ENCODE measurements at places on chromosomes 13 and 19.

- no peak for DNase-seq
Measured at GRCh38 chr19:50897191-50897607, 14.0 kb downstream of the KLK4 start.

DNA sequence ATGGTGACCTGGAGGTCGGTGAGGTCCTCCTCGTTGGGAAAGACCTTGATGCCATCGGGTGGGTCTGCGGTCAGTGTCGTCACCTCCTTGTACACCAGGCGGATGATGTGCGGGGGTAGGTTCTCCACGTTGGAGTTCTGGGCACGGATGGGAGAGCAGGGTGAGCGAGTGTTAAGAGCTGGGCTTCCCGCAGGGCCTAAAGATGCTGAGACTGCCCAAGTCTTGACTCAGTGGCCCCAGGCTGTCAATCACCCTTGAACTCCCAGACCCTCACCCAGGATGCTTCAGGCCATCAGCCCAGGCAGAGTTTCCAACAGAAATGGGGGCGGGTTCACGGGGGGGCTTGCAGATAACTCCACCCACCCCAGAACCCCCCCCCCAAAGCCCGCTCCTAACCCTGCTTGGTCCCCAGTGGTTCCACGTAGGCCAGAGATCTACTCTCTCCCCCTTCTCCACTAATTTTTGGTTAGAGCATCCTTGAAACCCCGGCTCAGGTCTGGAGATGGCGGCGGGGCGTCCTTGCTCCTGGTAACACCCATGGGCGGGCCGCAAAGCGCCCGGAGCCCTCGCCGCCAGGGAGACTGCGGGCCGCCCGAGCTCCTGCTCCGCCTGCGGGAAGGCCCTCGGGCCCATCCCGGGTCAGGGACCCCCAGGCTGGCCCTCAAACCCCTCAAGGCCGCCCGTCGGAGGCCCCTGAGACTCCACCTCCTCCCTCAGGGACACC lies 600 bp downstream of the UBE2S start:
- DNase-seq = no peak

DNA sequence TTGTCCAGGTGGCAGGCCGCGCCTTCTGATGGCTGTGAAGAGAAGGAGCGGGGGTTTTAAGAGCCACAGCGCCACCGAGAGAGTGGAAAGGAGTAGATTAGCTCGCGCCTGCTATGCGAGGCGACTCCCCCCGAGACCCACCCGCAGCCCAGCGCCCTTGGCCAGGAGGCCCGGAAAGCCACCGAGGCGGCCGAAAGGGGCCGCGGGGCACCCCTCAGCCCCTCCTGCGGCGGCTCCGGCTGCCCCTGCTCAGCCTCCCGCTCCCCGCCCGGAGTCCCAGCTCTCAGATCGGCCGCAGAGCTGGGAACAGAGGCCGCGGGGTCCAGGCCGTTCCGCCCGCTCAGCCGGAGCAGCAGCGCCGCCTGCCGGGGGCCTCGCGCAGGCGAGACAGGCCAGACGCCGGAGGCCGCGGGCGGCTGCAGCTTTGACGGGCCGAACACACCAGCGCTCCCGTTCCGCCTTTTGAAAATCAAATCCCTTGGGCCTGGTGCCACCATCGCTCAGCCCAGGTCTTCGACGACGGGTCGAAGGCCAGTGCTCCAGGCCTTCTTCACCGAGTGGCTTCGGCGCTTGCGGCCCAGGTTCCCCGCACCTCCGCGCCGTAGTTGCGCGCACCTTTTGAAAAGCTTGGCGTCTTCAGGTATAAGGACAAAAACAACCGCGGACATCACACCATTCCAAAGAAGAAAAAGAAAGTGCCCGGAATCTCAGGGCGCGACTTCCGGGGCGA lies 15.3 kb downstream of the CDX2 start:
- DNase-seq = peak; percentile 87

GRCh38 chr13:93859716-93860115 lies 619.8 kb downstream of the DCT start:
- no peak for DNase-seq

GRCh38 chr19:47107202-47107952 lies 6.2 kb downstream of the ZC3H4 start:
- no peak for DNase-seq

DNA sequence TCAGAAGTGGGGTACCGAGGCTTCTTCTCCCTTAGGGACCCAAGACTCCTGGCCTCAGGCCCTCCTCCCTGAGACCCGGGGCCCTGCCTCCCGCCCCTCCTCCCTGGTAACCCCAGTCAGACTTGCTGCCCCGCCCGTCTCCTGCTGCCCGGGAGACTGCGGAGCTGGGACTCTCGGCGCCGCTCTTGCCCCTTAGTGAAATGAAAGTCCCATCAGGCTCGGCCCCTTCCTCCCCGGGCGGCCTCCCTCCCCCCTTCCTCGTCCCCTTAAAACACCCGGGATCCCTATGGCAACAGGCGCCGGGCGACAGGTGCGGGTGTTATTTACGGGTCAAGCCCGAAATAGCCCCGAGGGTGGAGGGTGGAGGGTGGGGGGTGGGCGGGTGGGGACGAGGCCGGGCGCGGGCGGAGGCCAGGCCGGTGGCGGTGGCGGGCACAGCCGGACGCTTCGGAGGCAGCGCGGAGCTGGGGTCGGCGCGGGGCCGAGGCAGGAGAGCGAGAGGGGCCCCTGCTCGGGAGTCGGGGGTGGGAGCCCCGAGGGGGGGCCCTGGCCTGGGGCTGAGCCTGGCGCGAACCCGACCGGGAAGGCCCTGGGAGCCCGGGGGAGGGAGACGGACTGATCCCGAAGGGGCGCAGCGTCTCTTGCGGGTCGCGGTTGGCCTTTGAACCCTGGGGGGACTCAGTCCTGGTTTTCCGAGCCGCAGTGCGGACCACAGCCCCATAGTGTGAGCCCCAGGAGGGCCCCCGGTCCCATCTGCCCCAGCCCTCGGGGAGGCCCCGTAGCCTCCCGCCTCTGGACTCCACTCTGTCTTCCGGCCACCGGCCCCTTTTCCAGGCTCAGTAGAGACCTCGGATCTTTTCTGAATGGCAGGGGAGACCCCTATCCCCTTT lies at the start of gene CACNG6:
TSS of gene CACNG6 (plus strand) at position 414 of the 890 bp plus-strand sequence. CDS start 1,241 bp downstream, outside the sequence.
- DNase-seq = peak; percentile 56

- no peak for DNase-seq
Measured at GRCh38 chr13:40254394-40254793, 412.0 kb downstream of the FOXO1 start.

DNA sequence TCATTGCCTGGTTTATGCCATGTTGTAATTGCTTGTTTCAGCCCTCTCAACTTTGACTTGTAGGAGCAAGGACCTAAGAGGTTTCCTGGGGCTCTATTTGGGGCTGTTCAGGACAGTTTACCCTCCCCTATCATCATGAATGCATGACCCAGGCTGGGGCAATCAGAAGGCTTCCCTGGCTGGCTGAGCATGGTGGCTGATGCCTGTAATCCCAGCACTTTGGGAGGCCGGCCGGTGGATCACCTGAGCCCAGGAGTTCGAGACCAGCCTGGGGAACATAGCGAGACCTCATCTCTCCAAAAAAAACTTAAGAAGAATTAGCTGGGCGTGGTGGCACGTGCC lies 6.1 kb upstream of the LSM4 start:
- no peak for DNase-seq

GRCh38 chr19:10092648-10093294 lies 6.7 kb downstream of the SHFL start:
- DNase-seq = no peak

- DNase-seq = no peak
Measured at GRCh38 chr13:111864566-111864965, 202.4 kb upstream of the SOX1 start.

GRCh38 chr13:27970382-27971235 lies 1.5 kb upstream of the CDX2 start:
- no peak for DNase-seq

- DNase-seq = no peak
Measured at GRCh38 chr19:41000310-41000737, 9.2 kb downstream of the CYP2B6 start.

DNA sequence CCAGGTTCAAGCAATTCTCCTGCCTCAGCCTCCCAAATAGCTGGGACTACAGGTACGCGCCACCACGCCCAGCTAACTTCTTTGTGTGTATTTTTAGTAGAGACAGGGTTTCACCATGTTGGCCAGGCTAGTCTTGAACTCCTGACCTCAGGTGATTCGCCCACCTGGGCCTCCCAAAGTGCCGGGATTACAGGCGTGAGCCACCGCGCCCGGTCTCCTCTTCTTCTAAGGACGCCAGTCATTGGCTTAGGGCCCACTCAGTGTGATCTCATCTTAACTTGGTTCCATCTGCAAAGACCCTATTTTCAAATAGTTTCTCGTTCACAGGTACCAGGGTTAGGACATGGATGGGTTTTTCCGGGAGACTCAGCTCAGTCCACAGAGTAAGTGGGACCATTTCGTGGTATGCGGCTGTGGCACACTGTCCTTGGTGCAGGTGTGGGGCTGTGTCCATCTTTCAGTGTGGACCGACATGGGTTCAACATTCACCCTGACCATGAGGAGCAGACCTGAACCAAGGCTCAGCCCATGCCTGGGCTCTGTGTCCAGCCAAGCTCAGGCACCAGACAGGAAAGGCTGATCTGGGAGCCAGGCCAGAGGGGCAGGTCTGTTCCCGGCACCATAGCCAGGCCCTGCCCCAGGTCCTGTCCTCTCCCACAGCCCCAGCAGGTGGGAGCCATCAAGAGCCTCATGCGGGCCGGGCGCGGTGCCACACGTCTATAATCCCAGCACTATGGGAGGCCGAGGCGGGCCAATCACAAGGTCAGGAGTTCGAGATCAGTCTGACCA lies 2.8 kb upstream of the MKNK2 start:
- DNase-seq = no peak

GRCh38 chr13:65768545-65768944 lies 1461.6 kb downstream of the PCDH9 start:
- no peak for DNase-seq

DNA sequence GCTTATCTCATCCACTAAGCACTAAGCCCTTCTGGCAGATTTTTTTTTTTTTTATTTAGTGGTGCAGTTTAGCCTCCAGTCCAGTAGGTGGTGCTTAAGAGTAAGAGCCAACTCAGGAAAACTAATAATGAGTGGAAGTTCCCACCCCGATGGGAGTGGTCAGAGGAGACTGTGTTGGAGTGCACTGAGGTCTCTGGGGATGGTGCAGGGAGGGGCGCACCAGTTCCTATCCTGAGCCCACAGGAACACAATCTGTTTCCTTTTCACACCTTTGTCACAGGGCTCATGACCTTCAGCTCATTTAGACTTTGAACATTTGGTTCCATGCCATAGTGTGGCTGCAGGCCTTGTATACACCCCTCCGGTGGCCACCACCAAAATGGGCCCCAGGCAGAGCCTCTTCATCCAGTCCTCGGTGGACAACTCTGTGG lies 367.4 kb downstream of the SPRY2 start:
- peak; percentile 17 for DNase-seq

DNA sequence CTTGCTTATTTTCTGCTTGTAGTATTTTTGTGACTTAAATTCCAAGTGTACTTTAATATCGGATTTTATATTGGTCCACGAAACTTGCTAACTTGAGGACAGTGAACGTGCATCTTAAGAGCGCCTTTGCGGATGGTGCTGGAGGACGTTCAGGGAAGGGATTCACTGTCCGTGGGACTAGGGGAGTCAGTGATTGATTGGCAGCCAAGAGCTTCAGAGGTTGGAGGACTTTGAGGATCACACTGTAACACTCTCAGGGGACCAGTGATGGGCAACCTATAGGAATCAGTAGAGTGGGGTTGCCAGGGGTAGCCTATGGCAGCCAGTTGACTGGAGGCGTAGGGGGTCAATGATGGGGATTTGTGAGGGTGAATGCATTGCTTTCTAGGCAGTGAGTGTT lies 516 bp downstream of the ZNF175 start:
- DNase-seq = no peak

DNA sequence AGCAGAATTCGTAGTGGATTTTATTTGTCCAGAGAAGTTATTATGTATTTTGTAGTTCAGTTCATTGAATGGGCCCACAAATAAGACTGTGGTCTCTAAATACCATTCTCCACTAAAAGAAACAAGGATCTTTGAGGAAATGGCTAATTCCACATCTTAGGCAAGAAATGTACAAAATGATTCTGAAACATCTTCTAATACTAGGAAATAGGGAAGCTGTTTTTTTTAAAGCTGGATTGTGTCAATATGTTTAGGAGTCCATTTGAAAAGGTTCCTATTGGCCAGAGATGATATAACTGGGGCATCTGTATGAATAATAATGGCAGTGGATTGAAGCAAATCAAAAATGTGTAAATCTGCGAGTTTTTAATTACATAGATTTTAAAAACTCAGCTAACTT lies 88.5 kb upstream of the SIAH3 start:
- no peak for DNase-seq

GRCh38 chr13:49368688-49369087 lies 75.2 kb downstream of the CAB39L start:
- no peak for DNase-seq

DNA sequence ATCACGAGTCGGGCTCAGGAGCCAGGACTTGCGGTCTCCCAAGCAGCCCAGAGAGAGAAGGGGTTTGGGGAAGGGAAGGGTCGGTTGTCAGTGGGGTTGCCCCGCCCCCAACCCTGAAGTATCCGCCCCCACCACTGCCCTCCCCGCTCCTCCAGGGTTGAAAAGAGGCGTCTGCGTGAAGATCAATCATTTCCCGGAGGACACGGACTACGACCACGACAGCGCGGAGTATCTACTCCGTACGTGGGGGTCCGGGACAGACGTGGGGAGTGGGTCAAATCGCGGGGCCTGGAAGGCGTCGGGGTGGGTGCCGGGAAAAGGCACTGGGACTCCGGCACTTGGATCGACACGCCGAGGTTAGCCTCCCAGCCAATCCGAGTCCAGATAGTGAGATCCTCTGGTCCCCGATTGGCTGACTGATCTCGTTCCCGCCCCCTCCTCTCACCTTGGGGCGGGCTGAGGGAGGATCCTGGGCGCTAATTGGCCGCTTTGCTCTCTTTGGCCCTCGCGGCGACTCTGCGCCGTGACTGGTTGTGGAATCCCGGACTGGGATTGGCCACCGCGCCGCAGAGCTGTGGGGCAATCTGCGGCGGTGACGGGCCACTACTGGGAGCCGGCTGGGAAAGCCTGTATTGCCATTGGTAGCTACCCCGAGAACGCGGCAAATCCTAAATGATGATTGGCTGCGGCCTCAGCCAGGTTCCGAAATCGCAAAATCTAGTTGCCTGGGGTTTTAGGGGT lies 13.3 kb upstream of the CACNG6 start:
- no peak for DNase-seq

- no peak for DNase-seq
Measured at GRCh38 chr19:47507924-47508553, 6.8 kb downstream of the NAPA start.

GRCh38 chr13:37640499-37640898 lies 41.9 kb upstream of the POSTN start:
- DNase-seq = peak; percentile 32

DNA sequence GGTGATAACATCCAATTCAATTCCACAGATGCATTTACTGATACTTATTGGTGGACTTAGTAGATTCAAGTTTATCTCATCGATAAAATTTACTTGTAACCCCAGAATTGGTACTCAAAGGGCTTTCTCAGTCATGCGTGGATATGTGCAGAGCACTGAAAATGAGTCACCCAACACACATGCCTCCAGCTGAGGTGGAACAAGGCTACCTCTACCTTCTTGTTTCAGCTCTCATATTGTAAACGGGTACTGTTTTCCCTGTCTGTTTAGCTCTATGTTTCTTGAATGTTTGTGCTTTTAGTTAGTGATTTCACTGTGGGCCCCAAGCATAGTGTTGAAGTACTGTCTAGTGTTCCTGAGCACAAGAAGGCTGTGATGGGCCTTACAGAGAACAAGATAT lies 1.5 kb downstream of the LRRC63 start:
- DNase-seq = no peak

Measured in SHP77 (cell line).